ENCODE measurements at places on chromosomes 13 and 19.

DNA sequence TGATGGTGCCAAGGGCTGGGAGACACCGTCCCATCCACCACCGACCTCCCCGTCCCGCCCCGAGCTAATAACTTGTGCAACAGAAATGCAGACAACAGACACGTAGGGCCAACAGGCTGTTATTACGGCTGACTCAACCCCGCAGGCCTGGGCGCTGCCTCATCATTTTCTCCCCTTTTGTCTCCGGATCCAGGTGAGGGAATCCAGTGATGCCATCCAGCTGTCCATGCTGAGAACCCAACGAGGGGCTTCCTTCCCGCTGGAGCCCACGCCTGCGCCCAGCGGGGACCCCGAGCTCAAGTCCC is 6.4 kb upstream of the DIRAS1 start:
- DNase-seq: no peak

GRCh38 chr13:24906268-24906667 is 142.3 kb downstream of the RNF17 start:
- no peak for DNase-seq

- DNase-seq: no peak
Observed at GRCh38 chr19:45099467-45100191, 6.7 kb downstream of the PPP1R37 start.

- DNase-seq: peak; percentile 15
Observed at GRCh38 chr13:97120346-97120745, 101.8 kb upstream of the MBNL2 start.

GRCh38 chr19:10289167-10289835 is 451 bp upstream of the ICAM5 start:
- DNase-seq: peak; percentile 48
